ENCODE measurements at places on chromosomes 2 and 18. TPM values are rescaled to one million over a fixed set of nuclear protein-coding genes. Genes with fewer than 3 reads are reported as not detected.

GRCh38 chr2:138336146-138336545 is 165.4 kb upstream of the SPOPL start:
- no peak for DNase-seq

GRCh38 chr2:11512431-11512830 is 21.4 kb upstream of the GREB1 start:
- no peak for DNase-seq

GRCh38 chr2:217331523-217332416 is 471.9 kb upstream of the TNP1 start:
- no peak for DNase-seq

- no peak for DNase-seq
These were observed 76.9 kb downstream of the NCK2 start for GRCh38 chr2:105821428-105822125.

- DNase-seq: no peak
These were observed 391.5 kb downstream of the TXNL1 start for GRCh38 chr18:56246916-56247315.

GRCh38 chr18:2683055-2683454 is 27.5 kb downstream of the SMCHD1 start:
- DNase-seq: no peak

- no peak for DNase-seq
These were observed 151.3 kb downstream of the NR4A2 start for GRCh38 chr2:156181208-156181607.

DNA sequence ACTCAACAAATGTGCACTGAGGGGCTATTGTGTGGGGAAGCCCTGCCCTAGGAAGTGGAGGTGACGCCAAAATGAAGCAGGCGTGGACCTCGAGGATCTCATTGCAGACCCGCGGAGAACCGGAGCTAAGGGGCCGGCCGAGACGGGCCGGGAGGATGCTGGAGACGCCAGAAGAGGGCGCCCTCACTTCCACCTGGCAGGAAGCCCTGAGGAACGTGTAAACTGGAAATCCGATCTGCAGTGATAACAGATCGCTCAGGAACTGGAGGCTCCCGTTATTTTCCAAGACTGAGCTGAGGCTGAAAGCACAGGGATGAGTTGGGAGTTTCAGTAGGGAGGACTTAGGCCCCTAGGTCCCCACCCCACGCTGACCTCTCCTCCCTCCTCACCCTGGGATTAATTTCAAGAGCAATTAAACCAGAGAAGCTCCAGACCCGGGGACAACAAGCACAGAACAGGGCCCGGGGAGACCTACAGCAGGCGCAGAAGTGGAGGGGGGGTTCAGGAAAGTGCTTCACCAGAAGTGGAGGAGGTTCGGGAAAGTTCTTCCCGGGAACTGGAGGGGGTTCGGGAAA is 7.7 kb upstream of the COL6A3 start:
- peak; percentile 83 for DNase-seq

- DNase-seq: no peak
These were observed 42.0 kb downstream of the CTIF start for GRCh38 chr18:48580782-48581181.

GRCh38 chr18:9925369-9925768 is 11.6 kb downstream of the VAPA start:
- no peak for DNase-seq

- no peak for DNase-seq
These were observed 90.0 kb upstream of the ATL2 start for GRCh38 chr2:38466876-38467767.

DNA sequence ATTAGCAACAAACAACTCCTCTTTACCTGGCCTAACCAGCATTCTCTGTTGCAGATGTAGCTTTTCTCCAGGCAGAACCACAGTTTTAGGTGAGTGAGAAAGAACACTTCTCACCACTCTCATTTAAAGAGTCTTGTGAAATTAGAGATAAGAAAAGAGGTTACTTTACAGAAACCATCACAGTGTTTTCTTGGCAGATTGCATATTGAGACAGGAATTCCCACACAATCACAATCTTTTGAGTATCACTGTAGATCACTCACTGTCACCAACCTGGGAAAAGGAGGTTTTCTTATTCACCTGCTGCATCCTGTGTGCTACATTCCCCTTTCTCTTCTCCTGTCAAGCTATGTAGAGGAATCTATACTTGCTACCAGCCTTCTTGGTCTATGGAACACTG is 574.6 kb downstream of the SLC4A3 start:
- no peak for DNase-seq

DNA sequence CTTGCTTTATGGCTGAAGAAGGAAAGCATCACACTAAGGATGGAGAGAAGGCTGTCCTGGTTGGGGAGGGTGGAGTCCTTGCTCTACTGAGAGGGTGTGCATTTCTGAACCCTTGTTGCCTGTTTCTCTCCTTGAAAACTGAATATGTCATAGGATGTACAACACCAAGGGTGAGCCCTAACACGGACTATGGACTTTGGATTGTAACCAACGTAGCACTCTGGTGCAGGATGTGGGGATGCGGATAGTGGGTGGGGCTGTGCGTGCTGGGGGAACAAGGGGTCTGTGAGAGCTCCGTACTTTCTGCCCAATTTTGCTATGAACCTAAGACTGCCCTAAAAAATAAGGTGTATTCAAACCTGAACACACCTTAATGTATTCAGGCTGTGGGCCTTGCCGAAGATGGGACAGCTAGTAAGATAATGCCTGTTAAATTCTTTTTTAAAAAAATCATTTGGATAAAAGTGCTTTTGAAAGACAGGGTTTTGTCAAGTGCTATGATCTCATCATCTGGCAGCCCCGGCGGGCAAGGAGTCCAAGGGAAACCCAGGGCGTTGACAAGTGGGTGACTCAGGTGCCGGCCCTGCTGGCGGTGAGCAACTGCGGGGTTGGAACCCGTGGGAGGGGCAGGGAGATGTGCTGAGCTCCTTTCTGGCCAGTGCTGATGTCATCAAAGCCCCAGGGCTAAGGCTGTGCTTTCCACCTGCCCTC is 54.0 kb downstream of the GATA6 start:
- DNase-seq: peak; percentile 80

Gene STARD6
- not detected for total RNA-seq

Gene TWIST2
- 0.83 TPM for total RNA-seq

Gene GALM
- total RNA-seq: 8.5 TPM

Gene UGT1A4
- total RNA-seq: not detected

Gene CTAGE1
- total RNA-seq: 0.13 TPM

Gene ABCG5
- not detected for total RNA-seq

Gene RASGRP3
- total RNA-seq: 49.4 TPM

Gene TRIB2
- 49.9 TPM for total RNA-seq

Data from cardiac septum (tissue), 1 donor.